ENCODE measurements at places on chromosomes 5 and 9.
A peak's percentile ranks its signal among the peaks of the same experiment; 100 is the strongest.

DNA sequence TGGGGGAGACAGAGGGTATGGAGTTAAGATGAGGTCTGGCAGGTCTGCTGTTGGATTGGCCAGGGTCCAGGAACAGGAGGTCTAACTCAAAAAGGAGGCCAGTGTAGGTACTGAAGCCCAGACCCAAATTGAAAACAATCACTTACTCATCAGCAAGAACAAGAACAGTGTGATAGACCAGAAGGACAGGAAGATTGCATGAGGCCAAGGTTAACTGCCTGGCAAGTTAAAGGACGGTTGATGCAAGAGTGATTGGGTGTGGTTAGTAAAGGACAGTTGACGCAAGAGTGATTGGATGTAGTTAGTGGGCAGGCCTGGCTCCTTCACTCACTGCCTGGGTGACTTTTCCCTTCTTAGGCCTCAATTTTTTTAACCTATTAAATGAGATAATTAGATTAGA, 132.6 kb downstream of the PDZD2 start:
- DNase-seq, result no peak

- no peak for DNase-seq
Observed at GRCh38 chr5:147836439-147836838, 5.0 kb upstream of the SPINK1 start.

DNA sequence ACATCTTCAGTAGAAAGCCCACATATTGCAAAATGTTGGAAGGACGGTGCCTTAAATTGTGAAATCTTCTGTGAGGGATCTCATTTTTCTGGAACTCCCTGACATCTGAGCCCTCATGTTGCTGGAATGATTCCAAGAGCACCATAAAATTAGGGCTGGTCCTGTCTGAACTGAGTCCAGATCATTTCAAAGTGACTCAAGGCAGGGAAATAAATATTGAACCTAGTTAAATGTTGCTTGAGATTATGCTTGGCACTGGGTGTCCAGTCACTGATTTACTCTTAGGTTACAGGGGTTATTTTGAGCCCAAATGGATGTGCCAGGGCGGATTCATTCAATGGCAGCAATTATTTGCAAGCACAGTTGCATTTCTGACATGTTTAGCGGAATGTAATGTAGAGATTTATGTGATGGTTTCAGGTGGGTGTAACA, 437.0 kb downstream of the PIK3R1 start:
- peak; percentile 7 for DNase-seq

DNA sequence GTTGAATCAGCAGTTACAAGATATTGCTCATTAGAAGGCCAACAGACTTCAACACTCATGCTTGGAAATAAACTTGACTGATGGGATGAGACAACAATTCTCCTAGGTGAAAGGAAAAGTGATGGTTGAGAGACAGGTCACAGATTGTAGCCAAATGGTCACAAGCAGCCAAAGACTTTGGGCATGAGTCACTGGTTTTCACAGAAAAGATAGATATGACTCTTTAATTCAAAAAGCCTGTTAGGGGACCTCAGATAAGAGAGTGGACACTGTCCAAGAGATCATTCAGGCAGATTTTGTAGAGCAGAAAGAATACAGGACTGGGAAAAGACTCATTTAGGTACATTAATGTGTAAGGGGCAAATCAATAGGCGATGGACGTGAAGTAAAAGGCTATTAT, 982.5 kb downstream of the MAT2B start:
- no peak for DNase-seq

GRCh38 chr9:135078361-135078821, 9.1 kb upstream of the OLFM1 start:
- DNase-seq, result no peak

DNA sequence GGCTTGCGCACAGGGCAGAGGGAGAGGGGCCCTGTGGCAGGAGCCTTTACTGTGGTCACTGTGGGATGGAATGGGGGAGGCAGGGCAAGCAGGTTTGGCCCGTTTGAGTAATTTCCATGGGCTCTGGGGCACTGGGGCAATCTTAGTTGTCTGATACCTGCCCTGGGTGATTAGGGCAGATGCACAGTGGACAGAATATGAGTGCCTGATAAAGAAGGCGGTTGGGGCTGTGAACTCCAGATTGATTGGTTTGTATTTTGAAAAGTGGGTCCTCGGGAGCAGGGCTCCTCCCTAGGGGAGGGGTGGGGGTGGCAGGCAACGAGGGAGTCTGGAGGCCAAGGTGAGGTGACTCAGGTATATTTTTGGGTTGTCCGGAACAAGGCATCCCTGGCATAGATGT, 247.5 kb downstream of the NSG2 start:
- no peak for DNase-seq

DNA sequence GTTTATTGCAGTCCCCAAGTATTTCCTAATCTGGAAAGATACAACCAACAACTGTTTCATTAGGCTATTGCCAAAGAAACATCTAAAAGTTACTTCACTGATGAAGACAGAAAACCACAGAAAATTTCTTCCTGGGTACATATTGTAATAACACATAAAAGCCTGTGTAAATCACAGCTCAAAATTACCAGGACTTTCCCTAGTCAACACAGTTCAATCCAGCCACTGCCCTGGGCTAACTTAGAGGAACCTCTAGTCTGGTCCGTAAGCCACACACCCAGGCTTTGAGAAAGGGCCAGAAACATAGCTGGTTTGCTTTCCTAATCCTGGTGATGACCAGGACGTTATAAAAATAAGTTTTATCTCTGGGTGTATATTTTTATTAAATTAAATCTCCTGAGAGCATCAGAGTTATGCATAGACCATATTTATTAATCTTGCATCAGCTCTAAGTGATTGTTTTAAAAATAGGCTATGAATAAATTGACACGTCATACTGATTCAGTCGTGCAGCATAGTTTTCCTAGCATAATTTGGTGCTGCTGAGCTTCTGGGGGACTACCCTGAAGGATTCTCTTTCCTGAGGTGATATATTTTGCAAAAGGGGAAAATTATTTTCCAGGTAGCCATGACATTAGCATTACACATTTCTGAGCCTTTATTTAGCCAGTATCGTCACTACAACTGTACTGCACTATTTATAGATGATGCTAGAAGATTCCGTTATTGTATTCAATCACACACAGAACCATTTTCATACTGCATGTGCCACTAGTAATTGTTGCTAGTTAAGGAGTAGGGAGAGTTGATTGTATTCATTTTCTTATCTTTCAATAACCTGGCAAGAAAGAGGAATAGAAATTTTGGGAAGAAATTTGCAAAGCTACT, 12.6 kb upstream of the MUSK start:
- no peak for DNase-seq

GRCh38 chr5:119412279-119413227, 39.7 kb upstream of the HSD17B4 start:
- no peak for DNase-seq

GRCh38 chr5:172543484-172544298, 89.4 kb upstream of the SH3PXD2B start:
- no peak for DNase-seq

DNA sequence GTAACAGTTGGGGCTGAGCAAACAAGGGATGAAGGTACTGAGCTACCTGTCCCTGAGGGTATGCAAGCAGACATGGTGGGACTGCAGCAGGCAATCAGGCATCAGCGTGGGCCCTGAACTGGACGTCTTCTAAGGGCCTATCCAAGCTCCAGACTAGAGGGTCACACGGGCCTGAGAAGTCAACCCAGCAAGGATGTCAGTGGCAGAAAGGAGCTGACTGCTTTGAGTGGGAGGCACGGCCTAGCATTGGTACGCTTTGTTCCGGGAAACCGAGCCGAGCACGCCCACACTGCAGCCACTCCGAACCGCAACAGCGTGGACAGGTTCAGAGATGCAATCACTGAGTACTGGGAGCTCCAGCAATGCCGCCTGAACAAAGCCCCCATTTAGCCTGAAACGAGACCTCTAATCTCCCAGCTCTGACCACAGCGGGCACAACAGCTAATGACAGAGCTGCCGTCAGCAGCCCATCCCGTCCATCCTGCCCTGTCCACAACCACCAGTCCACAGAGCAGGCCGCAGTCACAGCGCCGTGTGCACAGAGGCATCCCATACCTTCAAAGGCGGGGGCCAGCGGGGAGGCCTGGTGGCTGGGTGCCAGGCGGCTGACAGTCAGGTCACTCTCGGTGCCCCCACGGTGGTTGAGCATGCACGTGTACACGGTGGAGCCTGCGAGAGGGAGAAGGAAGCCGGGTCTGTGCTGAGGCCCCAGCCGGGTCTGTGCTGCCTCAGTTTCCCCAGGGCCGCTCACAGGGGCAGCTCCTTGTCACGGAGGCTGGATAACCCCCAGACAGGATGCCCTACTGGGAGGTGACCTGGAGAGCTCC, 44.2 kb downstream of the SARDH start:
- DNase-seq, result no peak

- no peak for DNase-seq
Observed at GRCh38 chr9:24832307-24832706, 286.6 kb upstream of the IZUMO3 start.

DNA sequence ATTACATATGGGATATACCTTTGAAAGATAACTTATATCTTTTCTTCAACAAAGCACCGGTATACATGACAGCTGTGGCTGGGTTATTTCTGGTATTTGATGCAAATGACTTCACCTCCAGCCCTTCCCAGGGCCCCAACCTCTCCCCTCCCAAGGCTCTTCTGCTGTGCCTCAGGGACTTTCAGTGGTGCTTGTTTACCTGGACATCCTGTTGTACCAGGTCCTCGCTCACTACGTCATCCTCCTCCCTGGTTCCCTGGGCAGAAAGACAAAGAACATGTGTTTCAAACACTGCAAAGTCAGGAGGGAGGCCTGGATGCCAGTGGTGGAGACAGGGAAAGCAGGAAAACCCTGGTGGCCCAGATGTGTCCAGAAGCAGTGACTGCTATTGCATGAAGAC, 23.4 kb downstream of the ANXA6 start:
- DNase-seq, result no peak

- DNase-seq, result no peak
Observed at GRCh38 chr5:145161391-145161790, 673.8 kb downstream of the PRELID2 start.

DNA sequence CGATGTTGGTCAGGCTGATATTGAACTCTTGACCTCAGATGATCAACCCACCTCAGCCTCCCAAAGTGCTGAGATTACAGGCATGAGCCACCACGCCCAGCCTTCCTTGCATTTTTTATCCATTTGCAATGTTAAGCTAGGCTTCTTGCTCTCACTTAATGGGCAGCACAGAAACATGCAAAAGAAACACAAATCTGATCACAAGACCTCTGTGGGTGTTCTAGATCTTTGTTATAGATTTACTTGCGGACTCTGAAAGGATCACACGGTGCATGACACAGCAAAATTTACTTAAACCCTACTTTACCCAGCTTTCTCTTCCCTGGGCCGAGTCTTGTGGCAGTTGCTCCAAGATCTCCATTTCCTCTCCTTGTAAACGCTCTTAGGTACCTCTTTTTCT, 71.3 kb downstream of the PSAT1 start:
- DNase-seq, result no peak

GRCh38 chr5:5046680-5047502, 93.2 kb upstream of the ADAMTS16 start:
- DNase-seq, result no peak

GRCh38 chr5:112179290-112179689, 239.8 kb downstream of the EPB41L4A start:
- DNase-seq, result no peak

- no peak for DNase-seq
Observed at GRCh38 chr9:19675492-19675891, 113.3 kb downstream of the SLC24A2 start.

DNA sequence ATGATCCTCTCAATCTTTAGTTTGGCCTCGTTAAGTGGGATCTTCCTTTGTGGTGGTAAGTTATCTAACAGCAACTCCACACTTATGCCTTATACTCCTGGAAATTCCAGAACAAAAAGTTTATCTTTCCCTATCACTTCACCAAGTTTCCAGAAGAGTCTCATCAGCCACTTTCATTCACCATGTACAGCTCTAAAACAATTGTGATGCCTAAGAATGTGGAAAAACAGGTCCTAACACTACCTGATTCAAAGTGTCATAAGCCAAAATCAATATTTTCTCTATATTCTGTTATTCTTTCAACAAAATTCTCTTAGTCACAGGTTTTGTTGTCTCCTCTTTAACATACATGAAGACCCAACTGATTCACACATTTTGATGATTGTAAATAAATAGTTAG, 342.4 kb upstream of the TYRP1 start:
- no peak for DNase-seq

DNA sequence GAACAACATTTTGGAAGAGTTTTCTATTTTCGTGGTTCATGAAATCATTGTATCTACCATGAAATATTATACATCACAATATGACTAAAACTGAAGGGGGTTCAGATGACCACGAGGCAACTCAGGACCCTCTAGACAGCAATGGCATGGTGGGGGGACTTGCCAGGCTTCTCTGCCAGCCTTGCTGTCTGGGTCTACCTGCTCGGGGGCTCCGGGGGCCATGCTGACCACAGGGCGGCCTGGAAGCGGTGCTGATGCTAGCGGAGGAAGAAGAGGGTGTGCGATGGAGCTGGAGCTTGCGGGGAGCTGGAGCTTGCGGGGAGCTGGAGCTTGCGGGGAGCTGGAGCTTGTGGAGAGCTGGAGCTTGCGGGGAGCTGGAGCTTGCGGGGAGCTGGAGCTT, 89.2 kb upstream of the IRX4 start:
- DNase-seq, result no peak

- DNase-seq, result no peak
Observed at GRCh38 chr5:52789851-52790250, 2.1 kb downstream of the ITGA1 start.

- DNase-seq, result no peak
Observed at GRCh38 chr5:61809651-61810050, 477.6 kb downstream of the ZSWIM6 start.

DNA sequence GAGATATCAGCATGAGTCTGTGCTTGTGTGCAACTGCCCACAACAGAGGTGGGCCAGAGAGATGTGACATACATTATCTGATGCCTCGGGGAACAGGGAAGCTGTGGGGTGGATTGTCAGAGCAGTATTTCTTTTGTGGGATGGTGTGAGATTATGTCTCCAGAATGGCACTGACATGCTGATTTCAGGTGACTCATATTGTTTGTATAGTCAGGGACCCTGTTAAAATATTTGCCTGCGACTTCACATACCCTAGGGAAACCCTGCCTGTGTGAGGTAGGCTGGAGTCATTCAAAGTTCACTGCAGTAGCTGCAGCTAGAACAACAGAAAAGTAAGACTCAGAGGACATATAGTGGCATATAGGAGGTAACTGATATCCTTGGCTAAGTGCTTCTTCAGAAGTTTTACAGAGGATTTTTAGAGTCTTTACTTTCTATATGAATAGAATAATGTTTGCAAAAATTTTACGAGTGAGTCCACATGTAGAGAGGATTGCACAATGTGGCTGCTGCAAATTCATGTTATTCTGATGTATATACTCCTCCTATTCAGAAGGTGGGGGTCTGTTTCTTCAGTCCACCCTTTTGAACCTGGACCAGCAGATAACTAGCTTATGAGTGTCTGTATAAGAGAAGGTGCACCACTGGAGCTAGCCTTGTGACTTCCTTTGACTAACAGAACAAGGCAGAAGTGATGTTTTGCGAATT, 89.3 kb downstream of the MACIR start:
- no peak for DNase-seq

GRCh38 chr5:134227259-134227658, 1.4 kb upstream of the PPP2CA start:
- no peak for DNase-seq

- DNase-seq, result no peak
Observed at GRCh38 chr5:123754908-123755307, 242.9 kb downstream of the CSNK1G3 start.

- DNase-seq, result no peak
Observed at GRCh38 chr9:1005043-1005667, 28.7 kb downstream of the DMRT3 start.
